Stimulated activated CD4-positive, alpha-beta T cell treated with anti-CD3 and anti-CD28 coated beads, Interleukin-1b, Interleukin-23, amount 100 ng/mL, for 1 hour (primary cell): ENCODE measurements at places on chromosomes 5 and 9.

DNA sequence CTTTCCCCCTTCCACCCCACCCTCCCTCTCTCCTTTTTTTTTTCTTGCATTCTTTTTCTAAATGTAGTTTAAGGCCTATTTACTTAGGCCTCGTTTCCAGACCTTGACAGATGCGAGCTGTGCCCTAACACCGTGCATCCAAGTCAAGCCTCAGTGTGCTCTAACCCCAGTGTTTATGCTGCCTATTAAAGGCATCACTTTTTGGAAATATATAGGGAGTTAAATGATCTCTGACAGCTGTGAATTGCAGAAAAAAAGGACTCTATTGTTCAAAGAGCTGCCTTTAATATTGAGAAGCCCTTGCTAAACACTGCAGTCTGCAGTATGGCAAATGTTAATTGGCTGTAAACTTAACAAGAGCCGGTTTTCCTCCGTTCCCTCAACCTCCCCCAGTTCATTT is 270.4 kb upstream of the TUT7 start:
- no peak for DNase-seq

DNA sequence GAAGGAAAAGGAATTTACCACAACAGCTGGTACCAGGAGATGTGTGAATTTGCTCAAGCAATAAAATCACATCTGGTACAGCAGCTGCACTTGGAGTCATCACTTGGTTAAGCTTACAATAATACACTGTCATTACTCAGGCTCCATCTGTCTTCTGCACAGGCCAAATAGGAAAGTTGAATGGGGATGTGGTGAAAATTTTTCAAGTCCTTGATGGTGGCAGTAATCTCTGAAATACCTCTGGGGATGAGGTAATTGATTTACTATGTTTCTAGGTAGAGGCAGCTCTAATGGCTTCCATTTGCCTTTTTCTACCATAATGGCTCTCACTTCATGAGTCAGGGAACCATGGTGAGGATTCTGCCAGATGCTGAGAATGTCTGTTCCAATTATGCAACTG is 206.8 kb upstream of the ATP10B start:
- no peak for DNase-seq

DNA sequence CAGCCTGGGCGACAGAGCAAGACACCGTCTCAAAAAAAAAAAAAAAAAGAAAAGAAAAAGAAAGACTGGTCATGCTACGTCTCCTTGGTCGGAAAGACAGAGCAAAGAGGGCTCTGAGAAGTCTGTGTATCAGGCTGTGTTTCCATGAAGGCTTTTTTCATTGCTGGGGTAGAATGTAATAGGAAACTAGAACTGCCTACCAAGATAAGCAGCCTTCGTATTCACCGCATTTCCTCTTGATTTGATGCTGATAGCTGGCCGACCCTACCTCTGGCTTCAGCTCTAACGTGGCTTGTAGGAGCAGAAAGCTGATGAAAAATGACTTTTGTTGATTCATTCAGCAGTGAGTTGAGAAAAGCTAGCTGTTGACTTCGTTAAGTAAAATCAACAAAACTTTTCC is 17.4 kb downstream of the SLC1A3 start:
- no peak for DNase-seq

DNA sequence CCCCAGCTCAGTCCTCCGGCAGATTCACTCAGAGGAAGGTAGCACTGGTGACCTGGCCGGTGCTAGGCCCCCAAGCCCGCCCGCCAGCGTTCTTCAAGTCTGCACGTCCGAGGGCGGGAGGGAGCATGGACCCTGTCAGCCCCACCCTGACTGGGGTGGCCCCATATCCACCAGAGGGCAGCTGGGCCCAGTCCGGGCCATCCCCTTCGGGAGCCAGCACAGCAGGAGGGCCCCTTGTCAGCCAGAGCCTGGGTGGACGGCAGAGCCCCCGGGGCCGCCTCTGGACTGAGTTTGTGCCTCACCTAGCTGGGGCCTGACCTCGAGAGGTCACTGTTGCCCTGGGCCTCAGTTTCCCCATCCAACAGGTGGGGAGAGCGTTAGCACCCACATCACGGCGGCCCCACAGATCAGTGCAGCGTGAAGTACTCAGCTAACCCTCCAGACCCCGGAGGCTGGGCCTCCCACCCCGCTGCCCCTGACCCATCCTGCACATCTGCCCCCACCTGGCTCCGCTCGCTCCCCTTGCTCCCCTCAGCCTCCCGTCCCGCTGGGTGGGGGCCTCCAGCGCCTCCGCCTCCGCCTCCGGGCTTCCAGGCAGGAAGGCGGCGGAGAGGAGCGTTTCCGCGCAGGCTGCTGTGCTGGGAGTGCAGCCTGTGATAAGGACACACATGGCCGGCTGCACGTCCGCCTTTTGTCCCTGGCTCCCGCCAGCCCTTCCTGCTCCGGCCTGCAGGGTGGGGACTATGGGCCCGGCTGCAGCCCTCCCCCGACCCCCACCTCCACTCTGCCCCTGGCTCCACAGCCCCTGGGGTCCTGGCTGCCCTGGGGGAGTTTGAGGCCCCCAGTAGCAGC is 16.6 kb upstream of the EGFL7 start:
- no peak for DNase-seq

- DNase-seq, result no peak
These were observed 12.0 kb downstream of the LRRC26 start for GRCh38 chr9:137157618-137158415.

DNA sequence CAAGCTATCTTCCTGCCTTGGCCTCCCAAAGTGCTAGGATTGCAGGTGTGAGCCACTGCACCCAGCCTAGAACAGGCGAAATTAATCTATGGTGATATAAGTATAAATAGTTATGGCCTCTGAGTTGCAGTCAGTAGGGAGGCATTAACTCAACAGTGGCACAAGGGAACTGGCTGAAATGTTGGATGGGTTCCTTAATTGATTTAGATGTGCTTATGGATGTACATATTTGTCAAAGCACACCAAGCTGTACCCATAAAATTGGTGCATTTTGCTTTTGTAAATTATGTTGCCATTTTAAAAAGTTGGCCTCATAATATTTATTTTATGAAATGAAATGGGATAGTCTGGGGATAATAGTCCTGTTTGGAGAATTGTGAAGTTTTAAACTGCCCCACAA is 36.8 kb upstream of the GLIPR2 start:
- no peak for DNase-seq

DNA sequence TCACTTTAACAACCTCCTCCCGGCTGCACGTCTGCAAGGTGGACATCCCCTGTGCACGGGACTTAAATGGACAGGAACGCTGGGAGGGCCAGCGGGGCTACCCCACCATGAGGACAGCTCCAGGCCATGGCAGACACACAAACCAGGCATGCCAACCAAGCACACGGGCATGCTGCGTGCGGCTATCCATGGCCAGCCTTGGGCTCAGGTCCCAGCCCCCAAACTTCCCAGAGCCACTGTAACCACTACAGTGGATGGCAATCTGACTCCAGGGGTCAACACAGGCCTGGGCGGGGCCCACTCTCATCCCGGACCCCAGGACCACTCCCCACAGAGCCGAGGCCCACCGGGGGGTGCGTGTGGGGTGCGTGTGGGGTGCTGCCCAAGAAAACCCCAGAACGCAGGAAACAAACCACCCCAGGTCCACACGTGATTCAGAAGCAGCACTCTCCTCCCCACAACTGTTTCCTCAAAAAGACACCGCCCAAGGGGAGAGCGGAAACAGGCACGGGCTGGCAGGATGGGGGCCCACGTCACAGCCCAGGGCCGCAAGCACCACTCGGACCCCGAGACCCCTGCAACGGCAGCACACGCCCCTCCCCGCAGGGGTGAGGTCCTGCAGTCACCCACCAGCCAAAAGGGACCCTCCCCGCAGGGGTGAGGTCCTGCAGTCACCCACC is 7.4 kb downstream of the SLC12A7 start:
- DNase-seq, result no peak

- DNase-seq, result no peak
These were observed 7.8 kb downstream of the KCNV2 start for GRCh38 chr9:2725126-2725525.

- DNase-seq, result no peak
These were observed 10.0 kb downstream of the SMARCA2 start for GRCh38 chr9:2024888-2025782.

DNA sequence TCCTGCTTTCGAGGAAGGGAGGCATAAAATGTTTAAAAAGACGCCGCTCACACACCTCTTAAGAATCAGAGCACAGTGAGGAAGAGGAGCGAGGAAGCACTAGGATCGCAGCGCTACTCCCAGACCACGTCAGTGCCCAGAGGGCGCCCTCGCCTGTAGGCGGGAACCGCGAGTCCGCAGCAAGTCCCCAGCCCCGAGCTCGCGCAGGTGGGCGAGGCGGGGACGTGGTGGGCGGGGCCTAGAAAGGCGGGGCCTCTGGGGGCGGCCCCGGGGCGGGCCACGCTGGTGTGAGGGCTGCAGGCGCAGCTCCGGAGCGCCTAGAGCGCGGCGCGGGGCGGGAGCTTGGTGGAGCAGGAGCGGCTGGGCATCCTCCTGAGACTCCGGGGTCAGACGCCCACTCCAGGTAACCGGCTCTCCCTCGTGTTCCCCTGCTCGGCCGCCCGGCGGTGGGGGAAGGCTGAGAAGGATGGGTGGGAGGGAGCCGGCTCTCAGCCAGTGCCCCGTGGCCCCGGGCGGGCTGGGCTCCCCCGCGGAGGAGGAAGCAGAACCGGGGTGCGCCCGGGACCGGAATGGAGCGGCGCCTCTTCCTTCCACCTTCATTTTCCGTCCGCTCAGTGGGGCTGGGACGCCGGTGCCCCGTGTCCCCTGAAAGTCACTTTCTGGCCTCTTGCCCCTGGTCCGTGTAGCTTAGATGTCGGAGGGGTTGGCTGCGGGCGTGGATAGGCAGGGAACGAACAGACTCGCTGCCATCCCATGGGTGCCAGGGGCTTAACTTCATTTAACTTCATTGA is at the start of gene GCNT1:
Gene GCNT1 (plus strand): TSS at position 280 of the 791 bp plus-strand sequence. CDS start 43,200 bp downstream, outside the sequence.
- DNase-seq, result peak; percentile 81

GRCh38 chr5:71528206-71528605 is 58.9 kb upstream of the MCCC2 start:
- no peak for DNase-seq

DNA sequence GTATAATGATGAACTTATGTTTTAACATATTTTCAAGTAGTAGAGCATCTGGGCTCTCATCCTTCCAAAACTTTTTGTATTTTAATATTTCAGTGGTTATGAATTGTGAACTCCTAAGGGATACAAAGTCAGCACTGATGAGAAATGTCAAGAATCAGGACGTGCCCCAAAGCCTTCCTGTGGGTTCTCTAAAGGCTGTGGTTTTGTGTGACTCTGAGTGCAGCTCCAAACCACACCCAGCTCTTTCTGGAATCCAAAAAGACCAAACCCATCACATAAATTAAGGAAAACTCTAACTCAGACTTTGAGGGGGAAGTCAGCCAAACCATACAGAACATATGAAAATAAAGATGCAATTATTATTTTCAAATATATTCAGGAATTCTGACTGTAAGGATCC is 40.8 kb upstream of the SMU1 start:
- no peak for DNase-seq

DNA sequence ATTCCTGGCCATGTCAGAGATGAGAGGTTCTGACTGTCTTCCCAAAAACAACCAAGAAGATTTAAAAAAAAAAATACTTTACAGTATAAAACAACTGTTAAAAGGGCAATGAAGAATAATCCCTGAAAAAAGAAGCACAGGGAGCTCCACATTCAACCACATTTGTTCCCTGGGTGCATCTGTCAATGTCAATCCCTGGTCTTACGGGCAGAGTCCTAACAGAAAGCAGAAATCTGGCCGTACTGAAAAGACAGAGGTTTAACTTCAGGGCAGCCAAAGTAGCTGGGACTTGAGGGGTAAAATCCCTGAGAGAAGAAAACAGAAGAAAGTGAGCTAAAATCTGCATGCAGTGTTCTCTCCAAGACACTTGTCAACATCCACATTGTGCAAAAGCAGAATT is 76.6 kb downstream of the RICTOR start:
- no peak for DNase-seq

DNA sequence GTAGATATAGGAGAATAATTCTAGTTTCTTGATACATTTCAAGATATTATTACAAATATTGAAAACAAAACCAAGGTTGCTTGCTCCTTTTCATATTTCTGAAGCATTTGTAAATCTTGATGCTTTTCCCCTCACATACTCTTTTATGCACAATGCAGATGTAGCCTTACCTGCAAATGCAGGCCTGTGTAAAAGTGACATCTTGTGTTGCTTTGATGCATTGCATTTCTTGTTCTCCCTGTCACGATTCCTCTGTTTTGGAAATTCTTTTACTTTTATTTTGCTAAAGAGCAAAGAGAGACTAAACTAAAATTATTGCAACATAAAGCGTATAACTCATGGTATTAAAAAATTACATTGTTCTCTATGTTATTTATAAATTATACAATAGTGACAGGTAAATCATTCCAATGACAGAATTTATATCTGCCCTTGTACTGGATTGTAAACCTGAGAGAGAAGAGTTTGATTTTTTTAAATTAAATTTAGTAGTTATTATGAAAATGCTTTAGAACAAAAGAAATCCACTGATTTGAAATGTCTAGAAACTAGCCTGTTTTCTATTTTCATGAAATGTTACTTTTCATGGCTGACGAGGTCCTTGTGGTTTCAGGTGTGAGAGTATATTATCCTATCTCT is 970.0 kb downstream of the MAT2B start:
- no peak for DNase-seq

GRCh38 chr5:88518131-88519016 is 249.7 kb upstream of the TMEM161B start:
- DNase-seq, result no peak

DNA sequence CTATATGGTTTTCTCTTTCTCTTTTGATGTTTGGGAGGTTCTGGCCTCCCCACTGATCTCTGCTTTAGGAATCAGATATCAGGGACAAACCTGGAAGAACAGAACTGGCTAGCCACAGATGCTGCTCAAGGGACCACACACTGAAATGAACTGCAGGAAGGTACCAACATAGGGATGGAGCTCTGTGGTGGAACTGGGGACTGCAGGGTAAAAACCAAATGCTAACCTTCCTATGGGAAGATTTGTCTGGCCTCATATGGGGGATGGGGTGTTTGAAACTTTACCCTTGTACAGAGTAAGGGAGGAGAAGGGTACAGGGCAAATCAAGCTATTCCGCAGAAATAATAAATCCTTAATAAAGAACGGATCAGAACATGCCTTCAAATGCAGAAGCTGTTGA is 49.4 kb downstream of the ELOVL7 start:
- DNase-seq, result no peak

GRCh38 chr5:91266184-91266705 is 116.9 kb downstream of the ARRDC3 start:
- DNase-seq, result no peak

DNA sequence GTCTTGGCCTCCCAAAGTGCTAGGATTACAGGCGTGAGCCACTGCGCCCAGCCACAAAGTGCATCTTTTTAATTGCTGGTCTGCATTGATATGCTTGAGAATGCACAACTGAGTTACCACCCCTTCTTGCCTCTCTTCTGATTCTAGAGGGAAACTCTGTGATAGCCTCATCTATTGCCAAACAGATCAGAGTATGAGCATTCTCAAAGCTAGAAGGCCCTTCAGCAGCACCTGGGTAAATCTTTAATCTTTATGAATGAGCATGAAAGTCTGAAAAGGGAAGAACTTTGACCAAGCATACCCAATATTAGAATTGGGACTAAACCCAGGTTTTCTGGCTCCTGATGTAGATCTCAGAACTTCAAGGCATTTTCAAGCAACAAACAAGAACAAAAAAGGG is 298.3 kb upstream of the TNC start:
- no peak for DNase-seq
